Inflammatory macrophage treated with lipopolysaccharide for 4 hours (primary cell): ENCODE measurements at places on chromosomes 3 and 15.

DNA sequence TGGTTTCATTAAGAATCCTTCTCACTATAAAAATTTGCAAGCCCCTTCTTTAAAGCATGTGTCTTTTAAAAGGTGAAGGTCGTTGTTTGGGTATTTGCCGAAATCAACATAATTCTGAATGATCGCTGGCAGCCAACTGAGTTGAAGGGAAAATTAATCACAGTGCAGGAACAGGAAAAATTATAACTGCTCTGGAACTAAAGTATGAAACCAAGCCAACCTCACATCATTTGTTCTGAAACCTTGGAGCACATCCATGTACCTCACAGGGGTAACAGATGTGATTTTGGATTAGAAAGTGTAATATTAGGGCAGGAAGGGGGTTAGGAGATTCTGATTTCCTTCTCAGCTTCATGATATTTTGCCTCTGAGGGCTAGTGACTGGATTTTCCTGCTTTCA lies 52.2 kb upstream of the PTX3 start:
- no peak for DNase-seq

- DNase-seq, result no peak
These were observed 17.6 kb downstream of the BHLHE40 start for GRCh38 chr3:4996771-4997291.

DNA sequence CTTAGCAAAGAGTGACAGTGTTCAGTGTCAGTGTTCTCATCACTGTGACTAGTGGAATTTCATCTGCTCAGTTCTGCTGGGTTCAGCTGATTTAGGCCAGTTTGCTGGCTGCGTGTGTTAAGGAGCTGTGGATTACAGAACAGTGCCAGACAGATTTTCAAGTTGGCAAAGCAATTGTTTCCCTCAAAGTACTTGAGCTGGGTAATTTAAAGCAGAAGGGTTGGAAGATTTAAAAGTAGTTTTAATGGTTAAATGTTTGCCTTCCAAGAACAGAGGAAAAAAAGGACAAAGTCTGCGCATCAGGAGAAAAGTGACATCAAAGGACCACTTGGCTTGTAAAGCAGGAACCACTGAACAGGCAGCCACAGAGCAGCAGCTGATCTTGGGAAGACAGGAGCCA lies 8.7 kb downstream of the ESYT3 start:
- DNase-seq, result no peak

DNA sequence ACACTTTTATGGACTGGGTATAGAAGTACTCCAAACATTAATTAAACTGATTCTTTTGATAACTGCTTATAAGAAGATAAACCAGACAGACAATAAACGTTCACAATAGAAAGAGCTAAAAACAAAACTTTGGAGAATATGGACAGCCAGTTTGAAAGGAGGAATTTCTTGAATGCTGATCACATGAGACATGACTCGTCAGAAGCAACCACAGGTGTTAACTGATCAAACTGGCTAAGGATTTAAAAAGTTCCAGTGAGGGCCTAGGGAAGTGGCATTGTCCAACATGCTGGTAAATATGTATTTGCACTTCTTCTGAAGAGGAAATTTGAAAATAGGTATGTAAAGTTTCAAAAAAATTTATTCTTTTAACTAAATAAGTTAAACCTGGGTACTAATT lies 29.4 kb upstream of the AP3B2 start:
- DNase-seq, result no peak

DNA sequence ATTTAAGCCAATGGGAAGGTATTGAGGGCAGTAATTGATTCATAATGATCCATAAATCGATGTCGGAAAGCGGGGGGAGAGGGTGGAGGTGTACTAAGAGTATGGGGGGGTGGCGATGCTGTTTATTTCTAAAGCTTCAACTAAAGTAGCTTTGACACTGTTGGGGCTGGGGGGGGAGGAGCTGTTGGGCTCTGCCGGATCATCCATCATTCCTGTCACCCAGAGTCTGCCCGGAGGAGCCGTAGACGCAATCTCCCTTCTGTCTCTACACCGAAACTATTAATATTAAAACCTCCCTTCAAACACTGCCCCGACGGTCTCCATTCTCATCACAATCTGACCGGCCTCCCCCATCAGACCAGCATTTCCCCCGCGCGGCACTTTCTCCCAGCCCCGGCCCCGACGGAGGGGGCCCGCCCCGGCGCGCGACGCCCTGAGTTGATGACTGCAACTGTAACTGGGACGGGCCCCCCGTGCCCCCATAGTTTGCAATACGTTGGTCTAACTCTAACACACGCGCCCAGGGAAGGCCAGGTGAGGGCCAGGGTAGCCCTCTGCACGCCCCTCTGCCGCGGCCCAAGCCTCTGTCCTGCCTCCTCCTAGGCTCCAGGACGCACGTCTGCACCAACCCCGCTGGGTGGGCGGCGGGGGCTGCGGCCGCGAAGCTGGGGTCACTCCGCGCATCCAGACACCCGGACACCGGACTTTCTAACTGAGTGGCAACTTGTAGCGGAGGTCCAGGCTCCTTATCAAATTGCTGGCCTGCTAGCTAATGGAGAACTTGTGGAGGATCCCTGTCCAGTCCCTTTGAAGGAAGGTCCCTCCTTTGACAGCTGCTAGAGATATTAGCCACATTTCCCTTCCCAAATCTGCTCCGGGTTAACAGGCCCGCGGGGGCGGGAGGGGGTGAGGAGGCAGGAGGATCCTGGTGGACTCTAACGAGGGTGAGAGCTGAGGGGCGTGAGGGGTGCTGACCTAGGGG lies 212.0 kb downstream of the MEIS2 start:
- no peak for DNase-seq

GRCh38 chr15:101320501-101321052 lies 25.5 kb upstream of the SNRPA1 start:
- peak; percentile 86 for DNase-seq

GRCh38 chr15:77622209-77622933 lies 10.3 kb downstream of the LINGO1 start:
- no peak for DNase-seq
